ENCODE measurements at places on chromosomes 7 and 10.

DNA sequence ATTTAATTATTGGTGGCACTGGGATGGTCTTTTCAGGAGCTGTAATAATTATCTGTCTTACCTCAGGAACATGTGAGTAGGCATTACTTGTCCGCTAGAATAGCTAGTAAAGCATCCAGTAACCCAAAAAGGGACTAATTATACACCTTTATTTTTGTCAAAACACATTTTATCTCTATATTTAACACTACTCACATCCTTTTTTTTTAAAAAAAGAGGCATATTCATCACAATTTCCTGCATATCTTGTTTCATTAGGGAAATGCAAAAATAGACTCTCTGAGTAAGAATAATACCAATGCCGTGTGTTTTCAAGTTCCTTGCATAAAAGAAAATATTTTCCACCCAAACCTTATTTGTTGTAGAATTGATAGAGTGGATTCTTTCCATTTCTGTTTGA, 99.5 kb downstream of the VTI1A start:
- DNase-seq, result no peak

DNA sequence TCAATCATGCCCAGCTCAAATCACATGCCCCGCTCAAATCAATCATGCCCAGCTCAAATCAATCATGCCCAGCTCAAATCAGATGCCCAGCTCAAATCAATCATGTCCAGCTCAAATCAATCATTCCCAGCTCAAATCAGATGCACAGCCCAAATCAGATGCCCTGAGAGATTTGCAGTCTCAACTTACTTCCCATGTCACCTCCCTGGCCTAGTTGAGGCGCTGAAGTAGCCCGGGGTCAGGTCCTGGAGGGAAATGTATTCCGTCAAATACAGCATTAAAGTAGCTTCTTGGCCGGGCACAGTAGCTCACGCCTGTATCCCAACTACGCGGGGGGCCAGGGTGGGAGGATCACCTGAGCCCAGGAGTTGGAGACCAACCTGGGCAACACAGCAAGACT, 15.7 kb upstream of the PRKAR1B start:
- no peak for DNase-seq

DNA sequence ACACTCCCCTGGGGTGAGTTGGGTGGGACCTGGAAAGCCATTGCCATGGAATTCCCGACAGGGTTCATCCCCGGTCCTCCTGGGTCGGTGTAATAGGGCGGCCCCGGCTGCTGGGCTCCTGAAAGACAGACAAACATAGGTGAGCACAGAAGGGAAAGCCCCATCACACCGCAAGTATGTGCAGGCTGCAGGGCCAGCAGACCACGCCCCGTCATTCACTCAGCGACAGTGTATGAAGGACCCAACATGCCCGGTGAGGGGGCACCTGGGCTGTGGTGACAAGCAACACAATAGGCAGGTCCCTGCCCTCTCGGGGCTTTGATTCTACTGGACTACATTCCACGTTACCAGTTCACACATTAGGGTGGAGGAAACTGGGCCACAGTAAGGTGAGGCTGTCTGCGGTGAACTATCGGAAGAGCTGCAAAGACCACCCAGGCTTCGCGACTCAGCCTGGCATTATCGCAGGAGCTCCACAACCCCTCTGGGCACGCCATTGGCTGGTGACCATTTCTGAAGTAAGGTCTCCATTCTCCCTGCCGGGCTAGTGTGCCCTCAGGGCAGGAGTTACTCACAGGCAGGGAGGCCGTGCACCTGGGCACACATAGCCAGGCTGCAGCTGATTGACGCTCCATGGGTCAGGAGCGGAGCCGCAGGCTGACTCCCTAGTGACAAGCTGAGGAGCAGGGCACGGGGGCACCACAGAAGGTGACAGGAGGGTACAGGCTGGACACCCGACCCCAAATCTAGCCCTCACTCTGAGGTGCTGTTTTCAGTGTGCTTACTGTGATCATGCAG, 99.2 kb downstream of the VOPP1 start:
- DNase-seq, result no peak

- no peak for DNase-seq
Observed at GRCh38 chr10:21705828-21706176, 171.8 kb downstream of the MLLT10 start.

GRCh38 chr7:64876792-64877713, 26.0 kb upstream of the ZNF273 start:
- DNase-seq, result peak; percentile 64

- no peak for DNase-seq
Observed at GRCh38 chr10:59057345-59057744, 119.1 kb upstream of the PHYHIPL start.

DNA sequence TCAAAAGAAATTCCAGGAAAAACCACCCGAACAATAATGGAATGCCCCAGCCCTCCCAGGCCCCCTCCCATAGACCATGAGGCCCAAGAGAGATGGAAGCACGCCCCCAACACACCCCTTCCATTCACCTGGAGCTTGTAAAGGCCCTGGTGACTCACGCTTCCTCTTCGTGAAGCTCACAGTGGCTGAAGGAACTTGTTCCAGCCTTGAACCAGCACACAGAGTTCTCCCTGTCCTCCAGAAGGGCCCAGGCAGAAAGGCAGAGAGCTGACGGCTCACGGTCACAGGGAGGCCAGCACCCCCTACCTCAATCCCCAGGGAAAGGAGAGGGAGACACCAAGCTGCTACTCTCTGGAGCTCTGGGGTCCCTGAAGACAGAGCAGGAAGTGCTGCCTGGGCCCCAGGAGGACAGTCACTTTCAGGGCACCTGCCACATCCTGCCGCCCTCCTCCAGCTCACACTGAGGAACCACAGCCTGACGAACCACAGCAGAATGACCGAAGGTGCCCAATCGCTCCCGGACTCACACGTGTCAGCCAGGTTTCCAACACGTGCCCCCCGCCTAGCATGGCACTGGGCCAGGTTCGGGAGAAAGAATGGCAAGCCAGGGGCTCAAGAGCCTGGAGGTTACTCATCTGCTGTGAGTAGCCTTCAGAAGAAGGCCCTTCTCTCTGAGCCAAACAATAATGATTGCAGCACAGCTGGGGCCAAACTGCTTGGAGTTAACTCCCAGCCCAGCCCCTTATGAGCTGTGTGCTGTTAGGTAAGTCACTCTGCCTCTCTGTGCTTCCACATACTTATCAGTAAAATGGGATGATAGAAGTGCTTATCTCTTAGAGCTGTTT, 52.8 kb downstream of the DLG5 start:
- DNase-seq, result peak; percentile 39

DNA sequence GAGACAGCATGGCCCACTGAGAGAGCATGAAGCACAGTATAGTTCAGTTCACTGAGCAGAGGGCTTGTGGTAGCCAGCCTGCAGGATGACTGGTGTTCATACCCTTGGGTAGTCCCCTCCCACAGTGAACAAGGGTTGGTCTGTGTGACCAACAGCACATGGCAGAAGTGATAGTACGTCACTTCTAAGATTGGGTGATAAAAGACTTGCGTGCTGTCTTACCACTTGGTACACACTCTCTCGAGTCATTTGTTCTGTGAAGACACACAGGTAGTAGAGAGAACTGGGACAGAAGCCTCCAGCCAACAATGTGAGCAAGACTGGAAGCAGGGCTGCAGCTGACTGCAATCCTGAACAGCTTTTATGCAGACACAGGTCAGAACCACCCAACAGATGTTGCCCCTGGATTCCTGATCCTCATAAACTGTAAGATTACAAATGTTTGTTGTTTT, 14.6 kb downstream of the EPC1 start:
- peak; percentile 72 for DNase-seq

GRCh38 chr7:130292682-130293257, at the start of gene CPA4:
Gene CPA4, plus strand, starts transcription at chr7:130293161. Its CDS starts 20 bp downstream, at chr7:130293181.
- no peak for DNase-seq

DNA sequence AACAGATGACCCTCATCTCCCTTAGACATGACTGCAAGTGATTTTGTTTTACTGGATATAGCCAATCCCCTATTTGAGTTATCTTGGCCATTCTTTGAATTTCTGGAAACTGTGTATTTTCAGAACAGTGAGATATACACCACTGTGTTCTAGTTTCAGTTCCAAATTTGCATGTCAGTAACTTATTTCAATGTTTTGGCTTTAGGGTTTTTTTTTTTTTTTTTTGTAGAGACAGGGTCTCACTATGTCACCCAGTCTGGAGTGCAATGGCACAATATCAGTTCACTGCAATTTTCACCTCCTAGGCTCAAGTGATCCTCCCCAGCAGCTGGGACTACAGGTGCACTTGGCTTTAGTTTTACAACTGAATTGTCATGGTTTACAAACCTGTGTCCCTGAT, 67.2 kb downstream of the ATAD1 start:
- no peak for DNase-seq

GRCh38 chr7:141928146-141928844, 12.1 kb downstream of the OR9A4 start:
- DNase-seq, result no peak

GRCh38 chr7:117901089-117901797, 28.0 kb upstream of the CTTNBP2 start:
- no peak for DNase-seq

GRCh38 chr7:17336168-17336567, 37.7 kb downstream of the AHR start:
- no peak for DNase-seq

DNA sequence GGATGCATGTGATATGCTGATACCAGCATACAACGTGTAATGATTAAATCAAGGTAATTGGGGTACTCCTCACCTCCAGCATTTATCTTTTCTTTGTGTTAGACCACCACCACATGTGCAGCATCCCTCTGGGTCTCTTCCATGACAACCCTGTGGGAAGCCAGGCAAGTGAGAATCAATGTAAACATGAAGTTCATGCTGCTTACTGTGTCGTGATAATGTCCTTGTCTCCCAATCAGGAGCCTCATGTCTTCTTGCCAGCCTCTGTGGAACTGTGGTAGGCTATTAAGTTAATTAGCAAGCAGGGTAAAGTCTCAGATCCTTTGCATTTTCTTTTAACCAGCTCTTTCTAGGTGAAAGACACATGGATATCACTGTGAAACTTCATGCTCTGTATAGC, 126.7 kb downstream of the TES start:
- DNase-seq, result no peak

DNA sequence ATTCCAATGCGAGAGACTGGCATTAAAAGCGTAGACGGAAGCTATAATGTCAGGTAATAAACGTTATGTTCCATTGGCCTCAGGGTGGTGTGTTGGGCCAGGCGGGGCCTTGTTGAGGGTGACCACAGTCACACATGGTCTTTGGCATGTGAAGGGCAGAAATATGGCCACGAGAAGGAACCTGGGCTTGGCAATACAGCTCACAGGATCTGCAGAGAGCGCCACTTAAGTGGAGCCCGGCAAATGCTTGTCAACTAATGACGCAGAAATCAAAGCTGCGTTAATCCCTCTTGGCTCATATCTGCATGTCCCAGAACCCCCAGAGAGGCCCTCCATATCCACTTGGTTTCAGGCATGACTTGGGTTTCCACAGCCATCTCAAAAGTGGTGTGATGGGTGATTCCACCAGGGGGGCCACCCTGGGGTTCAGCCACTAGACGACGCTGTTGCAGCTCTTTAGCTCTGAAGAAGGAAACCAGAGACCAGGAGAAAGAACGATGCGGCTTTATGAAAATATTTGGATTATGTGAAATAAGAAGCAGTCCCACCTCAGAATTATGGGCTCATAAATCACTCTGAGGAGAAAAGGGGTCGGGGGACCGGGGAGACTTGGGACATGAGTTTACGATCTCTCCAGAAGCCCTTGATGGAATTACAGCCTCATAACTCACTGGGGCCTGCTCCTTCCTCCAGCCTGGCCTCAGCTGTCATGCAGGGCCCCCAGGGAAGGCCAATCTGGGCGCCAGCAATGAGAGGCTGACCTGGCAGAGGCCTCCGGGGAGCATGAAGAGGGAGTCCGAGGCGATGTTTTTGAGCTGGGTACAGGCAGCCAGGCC, 462.5 kb downstream of the PLXNA4 start:
- no peak for DNase-seq

All from stimulated activated CD4-positive, alpha-beta T cell treated with anti-CD3 and anti-CD28 coated beads, Interleukin-12 subunit alpha, Interleukin-12 subunit beta, amount 100 ng/mL, for 48 hours (primary cell).